Posterior cingulate gyrus (tissue), 11 donors: ENCODE measurements at places on chromosomes 16 and 17.
A peak's percentile ranks its signal among the peaks of the same experiment; 100 is the strongest.

- DNase-seq = no peak
Measured at GRCh38 chr16:68490829-68491575, 42.7 kb upstream of the SMPD3 start.

- DNase-seq = peak; percentile 12
Measured at GRCh38 chr16:87602821-87603683, 744 bp downstream of the JPH3 start.

DNA sequence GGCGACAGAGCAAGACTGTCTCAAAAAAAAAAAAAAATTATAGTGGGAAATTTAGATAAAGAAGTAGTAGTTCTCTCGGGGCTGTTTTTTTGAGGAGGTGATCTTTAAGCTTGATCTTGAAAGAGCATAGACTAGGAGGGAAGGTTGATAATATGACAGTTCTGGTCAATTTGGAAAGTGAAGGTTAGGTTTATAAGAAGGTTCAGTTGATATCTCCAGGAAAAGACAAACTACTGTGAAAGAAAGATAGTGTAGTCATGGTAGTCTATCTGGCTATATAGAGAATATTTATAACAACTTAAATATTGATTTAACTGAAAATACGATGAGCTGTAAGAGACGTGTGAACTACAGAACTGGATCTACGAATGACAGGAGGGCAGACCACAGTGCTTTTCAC, 3.1 kb downstream of the ATF7IP2 start:
- no peak for DNase-seq

DNA sequence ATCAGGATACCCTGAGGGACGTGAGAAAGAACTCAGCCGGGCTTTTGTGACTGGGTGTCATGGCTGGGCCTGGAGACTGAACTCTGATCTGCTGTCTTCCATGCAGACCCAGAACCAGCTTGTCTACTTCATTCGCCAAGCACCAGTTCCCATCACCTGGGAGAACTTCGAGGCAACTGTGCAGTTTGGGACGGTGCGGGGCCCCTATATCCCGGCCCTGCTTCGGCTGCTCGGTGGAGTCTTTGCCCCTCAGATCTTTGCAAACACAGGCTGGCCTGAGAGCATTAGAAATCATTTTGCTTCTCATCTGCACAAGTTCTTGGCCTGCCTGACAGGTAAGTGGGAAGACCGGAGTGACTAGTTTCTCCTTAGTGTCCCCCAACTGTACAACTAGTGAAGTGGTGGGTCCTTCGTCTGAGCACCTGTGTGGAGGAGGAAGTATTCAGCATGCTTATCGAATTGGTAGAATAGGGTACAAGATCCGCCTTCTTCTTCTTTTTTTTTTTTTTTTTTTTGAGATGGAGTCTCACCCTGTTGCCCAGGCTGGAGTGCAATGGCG, 15.5 kb downstream of the DNAH2 start:
- DNase-seq = no peak

DNA sequence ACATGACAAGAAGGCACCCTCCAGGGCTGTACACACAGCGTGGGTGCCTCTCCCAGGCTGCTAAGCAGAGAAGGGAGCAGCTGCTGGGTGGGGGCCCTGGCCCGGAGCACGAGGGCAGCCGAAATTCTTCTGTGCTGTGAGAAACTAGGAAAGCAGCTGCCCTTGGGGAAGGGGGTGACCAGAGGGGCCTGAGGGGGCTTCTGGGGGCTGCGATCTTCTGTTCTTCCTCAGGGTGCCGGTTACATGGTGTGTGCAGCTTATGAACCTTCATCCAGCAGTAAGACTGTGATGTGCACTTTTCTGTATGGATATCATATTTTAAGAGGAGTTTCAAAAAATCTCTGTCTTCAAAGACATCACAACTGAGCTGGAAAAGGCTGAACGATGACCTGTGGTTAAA, 43.2 kb upstream of the METRNL start:
- peak; percentile 34 for DNase-seq

GRCh38 chr17:18987862-18988545, 16.6 kb downstream of the FAM83G start:
- no peak for DNase-seq

DNA sequence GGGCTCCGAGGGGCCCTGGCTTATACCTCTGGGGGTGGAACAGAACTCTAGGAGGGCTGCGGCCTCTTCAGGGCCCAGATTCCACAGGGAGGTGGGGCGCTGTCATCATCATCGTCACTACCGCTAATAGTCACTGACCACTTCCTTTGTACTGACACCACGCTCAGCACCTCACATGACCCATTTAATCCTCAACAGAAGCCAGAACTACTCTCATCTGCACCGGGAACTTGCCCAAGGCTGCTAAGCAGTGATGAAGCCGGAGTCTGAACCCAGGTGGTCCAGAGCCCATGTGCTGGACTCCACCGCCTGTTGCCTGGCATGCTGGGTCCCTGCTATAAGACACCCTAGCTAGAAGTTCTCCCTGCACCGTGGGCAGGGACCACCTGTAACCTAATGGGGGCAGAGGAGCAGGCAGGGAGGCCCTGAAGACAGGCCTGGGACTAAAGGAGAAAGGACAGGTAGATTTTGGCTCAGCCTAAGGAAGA, 12.0 kb downstream of the UNC13D start:
- DNase-seq = no peak

- DNase-seq = no peak
Measured at GRCh38 chr17:1762901-1763898, 1.3 kb downstream of the SERPINF1 start.

- DNase-seq = no peak
Measured at GRCh38 chr17:6796017-6796886, 20.2 kb downstream of the FBXO39 start.

DNA sequence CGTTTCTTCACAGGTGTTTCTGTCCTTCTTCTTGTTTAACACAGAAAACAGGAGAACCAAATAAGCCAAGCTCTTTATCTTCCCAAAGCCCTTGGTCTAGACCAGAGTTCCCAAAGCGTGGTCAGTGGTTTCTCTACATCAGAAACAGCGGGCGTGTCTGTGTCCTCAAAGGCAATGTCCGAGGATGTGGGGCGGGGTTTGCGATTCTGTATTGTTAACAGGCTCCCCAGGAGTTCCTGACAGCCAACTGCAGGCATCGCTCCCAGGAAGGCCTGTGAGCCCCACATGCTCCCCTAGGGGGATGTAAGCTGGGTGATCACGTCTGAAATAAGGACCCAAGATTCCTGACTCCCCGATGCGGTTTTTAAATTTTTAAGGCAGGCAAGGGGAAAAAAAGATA, 28.4 kb upstream of the SLC25A19 start:
- no peak for DNase-seq

GRCh38 chr16:88882358-88883030, 16.0 kb upstream of the PABPN1L start:
- DNase-seq = no peak

DNA sequence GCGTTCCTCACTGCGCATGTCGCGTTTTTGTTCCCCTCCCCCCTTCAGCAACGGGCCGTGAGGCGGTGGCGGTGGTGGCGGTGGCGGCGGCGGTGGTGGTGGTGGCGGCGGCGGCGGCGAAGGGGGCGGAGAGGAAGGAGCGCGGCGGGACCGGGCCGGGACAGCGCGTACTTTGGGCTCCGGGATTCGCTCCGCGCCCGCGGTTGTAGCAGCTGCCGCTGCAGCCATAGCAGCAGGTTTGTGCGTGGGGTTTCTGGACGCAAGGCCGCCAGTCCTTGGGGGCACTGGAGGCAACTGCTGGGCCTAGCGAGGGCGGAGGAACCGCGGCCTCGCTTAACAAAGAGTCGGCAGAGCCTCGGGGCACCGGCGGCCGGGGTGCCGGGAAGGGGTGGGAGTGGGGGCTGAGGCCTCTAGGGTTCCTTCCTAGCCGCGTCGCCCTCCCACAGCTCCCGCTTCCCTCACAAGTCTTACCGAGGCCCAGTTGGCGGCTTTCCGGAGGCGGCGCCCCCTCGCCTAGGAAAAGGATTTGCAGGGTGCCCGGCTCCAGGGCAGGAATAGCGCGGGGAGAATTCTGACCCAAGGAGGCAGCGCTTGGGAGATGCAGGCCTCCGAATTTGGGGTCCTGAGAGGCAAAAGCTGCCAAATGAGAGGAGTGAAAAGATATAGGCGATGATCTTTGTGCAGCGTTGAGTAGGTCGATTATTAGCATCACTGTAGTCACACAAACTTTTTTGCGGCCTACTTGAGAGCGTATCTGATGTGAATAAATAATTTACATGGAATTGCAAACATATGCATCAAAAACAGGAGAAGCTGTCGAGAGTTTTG, at the start of gene DDX42:
DDX42 (plus strand) TSS at position 30 of the 828 bp plus-strand sequence. CDS start 12,880 bp downstream, outside the sequence.
- peak; percentile 87 for DNase-seq

GRCh38 chr16:52837251-52837650, 215.4 kb downstream of the CHD9NB start:
- no peak for DNase-seq

- DNase-seq = no peak
Measured at GRCh38 chr17:1713878-1714426, 3.8 kb upstream of the TLCD2 start.

DNA sequence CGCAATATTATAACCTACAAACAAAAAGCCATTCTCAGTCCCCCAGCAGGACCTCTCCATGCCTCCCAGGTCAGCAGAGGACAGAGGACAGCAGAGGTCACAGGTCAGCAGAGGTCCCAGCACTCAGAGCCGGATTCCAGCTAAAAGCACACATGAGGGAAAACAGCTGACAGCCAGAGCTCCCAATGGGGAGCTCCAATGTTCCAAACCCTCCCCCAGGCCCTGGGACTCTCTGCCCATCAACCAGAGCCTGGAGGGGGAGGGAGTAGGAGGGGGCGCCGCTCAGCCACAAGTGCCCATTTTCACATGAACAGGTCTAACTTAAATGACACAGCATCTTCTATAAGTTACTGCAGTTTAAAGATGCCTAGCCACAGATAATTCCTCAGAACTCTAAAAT, 77.5 kb downstream of the ANKRD11 start:
- no peak for DNase-seq

DNA sequence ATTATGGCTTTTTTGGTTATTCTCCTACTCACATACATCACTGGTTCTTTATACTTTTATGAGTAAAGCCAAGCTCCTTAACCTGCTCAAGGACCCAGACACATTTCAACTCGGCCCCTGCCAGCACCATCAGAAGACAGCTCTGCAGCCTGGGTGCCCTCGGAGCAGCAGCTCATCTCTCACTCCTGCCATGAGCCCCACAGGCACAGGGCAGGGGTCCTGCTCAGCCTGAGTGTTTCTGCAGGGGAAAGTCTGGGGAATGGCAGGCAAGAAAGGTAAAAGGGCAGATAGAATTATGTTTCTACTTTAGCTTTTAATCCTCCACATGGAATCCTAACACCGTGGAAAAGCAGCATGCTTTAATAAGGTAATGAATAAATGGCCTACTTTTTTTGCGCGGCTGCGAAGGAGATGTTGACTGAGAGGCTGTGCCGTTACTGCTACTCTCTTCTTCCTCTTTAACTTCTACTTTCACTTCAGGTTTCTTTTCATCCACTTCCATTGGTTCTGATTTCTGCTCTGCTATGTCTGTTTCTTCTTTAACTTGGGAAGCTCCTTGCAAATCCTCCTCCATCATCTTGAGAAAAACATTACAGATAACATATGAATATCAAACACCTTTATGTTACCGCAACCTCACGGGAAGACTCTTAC, 50.1 kb upstream of the TRAP1 start:
- no peak for DNase-seq

DNA sequence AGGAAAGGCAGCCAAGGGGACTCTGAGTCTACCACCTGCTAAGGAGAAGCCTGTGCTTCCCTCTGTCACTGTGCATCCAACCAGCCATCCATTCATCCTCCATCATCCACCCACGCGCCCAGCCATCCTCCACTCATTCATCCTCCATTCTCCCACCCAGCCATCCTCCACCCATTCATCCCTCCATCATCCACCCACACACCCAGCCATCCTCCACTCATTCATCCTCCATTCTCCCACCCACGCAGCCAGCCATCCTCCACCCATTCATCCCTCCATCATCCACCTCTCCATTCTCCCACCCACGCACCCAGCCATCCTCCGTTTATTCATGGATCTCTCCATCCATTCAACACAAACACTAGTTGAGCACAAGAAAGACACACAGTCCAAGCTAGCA, 74.1 kb downstream of the COG7 start:
- DNase-seq = no peak

- no peak for DNase-seq
Measured at GRCh38 chr17:66443166-66443565, 140.8 kb downstream of the PRKCA start.

GRCh38 chr16:74726716-74727115, 26.1 kb upstream of the MLKL start:
- DNase-seq = peak; percentile 8

- no peak for DNase-seq
Measured at GRCh38 chr16:11563493-11564040, 23.2 kb downstream of the LITAF start.

- peak; percentile 18 for DNase-seq
Measured at GRCh38 chr17:44557651-44558285, 484 bp downstream of the FZD2 start.

DNA sequence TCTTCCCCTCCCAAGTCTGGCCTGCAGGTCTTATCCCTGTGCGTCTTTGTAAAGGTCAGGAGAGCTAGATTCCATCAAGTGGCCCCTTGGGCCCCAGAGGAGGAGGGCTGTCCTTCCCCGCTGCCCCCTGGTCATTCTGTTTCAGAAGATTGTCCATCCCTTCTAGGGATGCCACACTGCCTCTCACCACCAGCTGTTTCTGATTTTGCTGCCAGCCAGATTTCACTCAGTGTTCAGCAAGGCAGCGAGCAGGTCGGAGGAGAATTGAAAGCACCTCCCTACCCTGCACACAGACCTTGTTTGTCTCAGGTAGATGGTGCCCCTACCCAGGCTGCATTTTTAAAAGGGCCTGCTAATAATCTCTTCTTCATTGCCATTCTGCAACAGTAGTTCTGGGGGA, 21.7 kb upstream of the NAT9 start:
- no peak for DNase-seq

DNA sequence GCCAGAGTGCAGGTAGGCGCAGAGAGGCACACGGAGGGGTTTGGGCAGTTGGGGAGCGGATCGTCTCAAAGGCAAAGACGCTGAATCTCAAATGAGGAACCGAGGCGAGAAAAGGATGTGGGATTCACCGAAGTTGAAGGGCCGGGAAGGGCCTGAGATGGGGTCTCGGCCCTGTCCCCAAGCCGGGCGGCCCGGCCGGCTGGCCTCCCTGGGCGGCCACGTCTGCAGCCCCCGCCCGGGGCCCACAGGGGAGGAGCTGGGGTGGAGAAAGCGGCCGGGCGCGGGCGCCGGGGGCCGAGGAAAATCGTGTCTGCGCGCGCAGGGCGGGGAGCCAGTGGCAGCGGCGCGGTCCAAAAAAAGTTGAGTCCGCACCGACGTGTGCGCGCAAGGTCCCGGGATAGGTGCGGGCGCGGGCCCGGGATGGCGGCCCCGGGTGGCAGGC, 458 bp downstream of the SLC12A4 start:
- DNase-seq = no peak

GRCh38 chr17:82055965-82056728, 4.4 kb downstream of the GPS1 start:
- no peak for DNase-seq

DNA sequence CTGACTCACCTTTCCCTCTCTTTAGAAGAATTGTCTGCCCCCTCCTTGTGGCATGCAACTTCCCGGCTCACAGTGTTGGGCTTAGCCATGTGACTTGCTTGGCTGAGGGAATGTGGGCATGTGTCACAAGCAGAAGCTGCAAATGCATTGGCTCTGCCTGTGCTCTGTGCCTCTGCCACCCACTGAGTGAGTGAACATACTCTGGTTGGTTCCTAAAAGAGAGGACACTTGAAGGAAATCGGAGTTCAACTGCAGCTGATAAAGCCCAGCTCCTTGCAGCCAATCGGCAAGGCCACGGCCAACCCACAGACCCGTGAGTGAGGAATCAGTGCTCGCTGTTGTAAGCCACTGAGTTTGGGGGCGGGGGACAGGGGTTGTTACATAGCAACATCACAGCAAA, 10.9 kb upstream of the GINS2 start:
- peak; percentile 94 for DNase-seq

GRCh38 chr17:47704736-47705135, 10.8 kb downstream of the TBKBP1 start:
- no peak for DNase-seq
